ENCODE measurements at places on chromosomes 1 and 21.

- DNase-seq, result no peak
These were observed 1.2 kb downstream of the PIGP start for GRCh38 chr21:37071561-37072273.

DNA sequence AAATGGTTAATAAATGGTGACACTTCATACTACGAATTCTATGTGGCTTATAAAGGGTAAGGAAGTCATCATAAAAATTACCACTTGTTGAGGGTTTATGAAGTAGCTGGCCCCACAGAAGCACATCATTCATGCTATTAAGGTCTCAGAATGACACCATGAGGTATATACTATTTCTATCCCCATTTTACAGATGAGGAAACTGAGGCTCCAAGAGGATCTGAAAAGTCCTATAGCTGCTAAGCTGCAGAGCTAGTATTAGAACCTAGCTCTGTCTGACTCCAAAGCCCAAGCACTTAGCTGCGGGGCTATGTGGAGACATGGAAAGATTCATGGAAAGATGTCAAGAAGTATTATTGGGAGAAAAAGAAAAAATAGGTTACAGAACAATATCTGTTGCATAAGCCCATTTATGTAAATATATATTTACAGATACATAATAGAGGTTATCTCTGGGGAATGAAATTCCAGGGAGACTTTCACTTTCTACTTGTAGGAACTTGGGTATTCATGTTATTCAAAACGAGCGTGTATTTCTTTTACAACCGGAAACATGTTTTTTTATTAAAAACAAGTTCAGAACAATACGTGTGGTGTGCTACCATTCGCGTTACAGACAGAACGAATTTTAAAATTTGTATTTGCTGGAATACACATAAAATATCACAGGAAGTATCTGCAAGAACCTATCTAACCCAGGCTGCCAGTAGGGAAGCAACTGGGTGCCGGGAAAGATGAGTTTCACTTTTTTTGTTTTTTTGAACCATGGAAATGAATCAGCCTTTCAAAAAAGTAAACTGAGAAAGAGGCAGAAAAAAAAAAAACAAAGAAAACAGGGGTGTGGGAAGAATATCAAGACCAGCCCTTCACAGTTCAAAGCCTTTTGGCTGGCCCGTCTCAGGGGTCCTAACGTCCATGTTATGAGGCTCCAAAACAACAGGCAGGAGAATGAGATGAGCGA is 13.4 kb downstream of the SPOCD1 start:
- no peak for DNase-seq

DNA sequence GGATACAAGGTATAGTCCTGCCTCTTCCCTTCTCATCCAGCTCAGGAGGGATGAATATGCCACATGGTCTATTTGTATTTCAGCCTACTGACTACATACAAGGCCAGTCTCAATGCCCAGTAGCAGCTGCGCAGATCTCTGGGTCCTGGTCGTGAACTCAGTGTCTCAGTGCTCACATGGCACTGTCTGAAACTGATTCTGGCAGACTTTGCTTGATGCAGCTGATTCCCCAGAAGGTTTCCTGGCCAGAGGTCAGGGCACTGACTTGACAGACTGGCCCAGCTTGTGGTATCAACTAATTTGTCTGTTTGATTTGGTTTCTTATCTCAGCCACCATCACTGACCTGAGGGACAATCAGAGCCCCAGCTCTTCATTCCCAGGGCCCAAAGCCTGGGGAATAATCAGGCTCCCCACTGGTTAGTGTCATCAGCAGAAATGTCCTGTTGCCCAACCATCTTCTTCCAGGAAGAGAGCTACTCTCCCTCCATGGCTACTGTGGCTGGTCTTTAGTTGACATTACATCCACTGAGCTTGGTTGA is 7.5 kb upstream of the SPRR4 start:
- DNase-seq, result no peak

DNA sequence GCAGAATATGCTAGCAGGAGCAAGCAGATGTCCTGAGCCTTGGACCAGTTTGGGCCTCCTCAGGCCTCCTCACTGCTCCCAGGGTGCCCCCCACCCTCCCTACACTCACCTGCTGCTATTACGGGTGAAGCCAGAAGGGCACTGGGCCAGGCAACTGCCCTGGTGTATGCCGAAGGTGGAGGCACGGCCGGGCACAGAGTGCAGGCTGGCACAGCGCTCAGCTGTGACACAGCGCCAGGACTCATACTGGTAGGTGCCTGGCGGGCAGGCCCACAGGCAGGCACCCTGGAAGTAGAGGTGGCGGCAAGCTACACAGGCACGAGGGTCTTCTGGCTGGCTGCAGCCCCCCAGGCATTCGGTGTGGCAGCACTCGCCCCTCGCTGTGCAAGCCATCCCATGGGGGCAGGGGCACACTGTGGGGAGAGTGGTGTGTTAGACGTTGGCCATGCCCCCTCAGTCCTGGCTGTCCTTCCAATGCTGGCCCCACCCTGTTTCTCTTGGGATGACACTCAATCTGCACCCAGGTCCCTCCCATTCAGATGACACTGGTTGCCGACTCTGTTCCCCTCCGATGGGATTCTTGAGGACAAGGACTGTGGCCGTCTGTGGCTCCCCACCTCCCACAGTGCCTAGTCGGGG is 7.0 kb downstream of the INSRR start:
- no peak for DNase-seq

GRCh38 chr1:229570891-229571516 is 12.5 kb upstream of the ABCB10 start:
- DNase-seq, result no peak

DNA sequence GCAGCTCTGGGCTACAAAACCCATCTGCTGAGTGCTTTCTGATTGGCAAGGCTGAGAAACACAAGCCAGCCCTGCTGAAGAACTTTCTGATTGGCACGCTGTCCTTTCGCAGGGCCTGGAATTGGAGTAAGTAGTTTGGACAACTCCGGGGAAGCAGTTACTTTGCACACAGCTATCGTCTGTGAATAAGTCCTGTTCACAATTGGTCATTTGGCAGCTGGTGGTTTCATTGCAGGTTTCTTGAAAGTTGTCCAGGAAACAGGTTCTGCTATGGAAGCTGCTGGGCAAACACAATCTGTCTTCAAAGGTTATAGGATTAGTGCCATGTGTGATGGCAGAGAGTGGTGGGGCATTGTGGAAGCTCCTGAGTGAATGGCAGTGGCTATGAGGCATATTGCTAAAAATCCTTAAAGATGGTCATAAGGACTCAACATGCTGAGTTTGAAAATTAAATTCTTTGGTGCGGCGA is at the start of gene KRTAP27-1:
Gene KRTAP27-1 (minus strand): TSS at position 419 of the 469 bp plus-strand sequence. CDS start 26 bp downstream, at position 393.
- no peak for DNase-seq

DNA sequence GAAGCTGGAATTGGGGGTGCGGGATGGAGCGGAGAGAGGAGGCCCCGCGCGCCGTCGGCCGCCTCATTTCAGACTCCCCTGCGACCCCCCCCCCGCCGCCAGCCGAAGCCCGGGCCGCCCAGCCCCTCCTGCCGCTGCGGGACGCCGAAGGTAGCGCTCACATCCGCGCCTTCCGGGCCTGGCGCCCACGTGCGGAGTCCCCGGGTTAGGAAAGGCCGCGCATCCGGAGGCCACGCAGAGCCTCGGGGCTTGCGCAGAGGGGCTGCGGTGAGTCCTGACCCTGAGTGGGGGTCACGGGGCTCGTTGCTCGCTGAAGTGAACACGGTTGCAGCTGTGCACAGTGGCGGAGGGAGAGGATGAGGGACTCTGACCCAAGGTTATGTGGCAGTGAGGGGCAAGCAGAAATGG is 552 bp upstream of the ZNF496 start:
- no peak for DNase-seq

GRCh38 chr1:76503100-76503499 is 364.2 kb upstream of the ST6GALNAC5 start:
- DNase-seq, result no peak

Data from SHP77 treated with DMSO at 0.1 percent for 48 hours (cell line).